ENCODE measurements at places on chromosomes 6 and 20. TPM values are rescaled to one million over a fixed set of nuclear protein-coding genes. Genes with fewer than 3 reads are reported as not detected.

- DNase-seq = no peak
Measured at GRCh38 chr20:37882961-37883712, 19.8 kb upstream of the VSTM2L start.

DNA sequence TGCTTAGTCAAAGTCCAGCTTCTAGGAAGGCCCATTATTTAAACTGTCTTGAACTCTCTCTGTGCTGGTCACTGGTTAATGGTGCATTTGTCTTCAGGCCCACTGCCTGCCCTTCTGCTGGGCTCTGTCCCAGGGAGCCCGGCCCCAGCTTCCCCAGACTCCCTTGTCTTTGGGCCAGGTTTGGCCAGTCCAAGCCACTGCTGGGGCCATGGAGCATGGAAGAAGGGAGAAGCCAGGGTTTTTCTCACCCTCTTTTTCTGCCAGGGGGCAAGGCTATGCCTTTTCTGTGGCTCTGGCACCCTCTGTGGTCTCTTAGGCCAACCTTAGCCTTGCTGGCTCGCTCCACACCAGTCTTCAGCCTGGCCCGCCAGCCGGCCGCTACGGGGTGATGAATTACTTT, 390.0 kb upstream of the SULF2 start:
- no peak for DNase-seq

- no peak for DNase-seq
Measured at GRCh38 chr20:36173451-36173933, 19.0 kb downstream of the EPB41L1 start.

GRCh38 chr6:2497922-2498623, 252.6 kb downstream of the MYLK4 start:
- DNase-seq = no peak

- no peak for DNase-seq
Measured at GRCh38 chr6:39048481-39049399, at the start of gene GLP1R. Gene GLP1R, plus strand, starts transcription at chr6:39048781. Its CDS starts 60 bp downstream, at chr6:39048841.

DNA sequence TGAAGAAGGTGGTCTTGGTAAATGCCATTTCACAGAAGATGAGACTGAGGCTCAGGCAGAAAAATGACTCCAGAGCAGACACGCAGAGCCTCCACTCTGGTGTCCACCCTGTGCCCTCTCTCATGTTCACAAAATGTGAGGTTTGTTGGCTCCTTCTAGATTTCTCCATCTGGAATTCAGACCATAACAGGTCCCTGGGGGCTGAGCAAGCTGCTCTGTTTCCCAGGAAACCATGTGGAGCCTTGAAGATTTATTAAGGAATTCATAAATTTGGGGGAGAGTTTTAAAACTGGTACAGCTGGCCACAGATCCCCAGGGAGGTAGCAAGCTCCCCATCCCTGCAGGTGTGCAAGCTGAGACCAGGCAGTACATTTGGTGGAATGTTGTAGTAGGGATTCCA, 38.8 kb upstream of the SIRPA start:
- DNase-seq = no peak

Gene KCNB1
- total RNA-seq = 5.6 TPM

GRCh38 chr6:11393713-11394627, 143.6 kb upstream of the TMEM170B start:
- no peak for DNase-seq

- DNase-seq = no peak
Measured at GRCh38 chr6:130119211-130119610, 100.8 kb downstream of the L3MBTL3 start.
